ENCODE measurements at places on chromosomes 13 and 19.

GRCh38 chr13:39910833-39911232, 255.4 kb downstream of the COG6 start:
- no peak for DNase-seq

DNA sequence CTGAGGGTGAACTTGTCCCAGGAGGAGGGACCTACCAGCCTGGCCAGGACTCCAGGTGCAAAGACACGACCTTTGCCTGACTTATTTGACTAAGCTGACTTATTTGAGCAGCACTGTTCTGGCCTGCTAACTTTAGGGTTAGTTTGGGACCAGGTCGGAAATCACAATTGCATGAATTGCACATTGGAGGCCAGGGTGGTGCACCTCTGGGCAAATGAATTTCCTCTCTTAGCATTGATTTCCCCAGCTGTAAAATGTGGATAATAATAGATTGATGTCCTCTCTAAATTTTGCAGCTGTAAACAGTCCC, 1.4 kb upstream of the BST2 start:
- DNase-seq, result no peak

DNA sequence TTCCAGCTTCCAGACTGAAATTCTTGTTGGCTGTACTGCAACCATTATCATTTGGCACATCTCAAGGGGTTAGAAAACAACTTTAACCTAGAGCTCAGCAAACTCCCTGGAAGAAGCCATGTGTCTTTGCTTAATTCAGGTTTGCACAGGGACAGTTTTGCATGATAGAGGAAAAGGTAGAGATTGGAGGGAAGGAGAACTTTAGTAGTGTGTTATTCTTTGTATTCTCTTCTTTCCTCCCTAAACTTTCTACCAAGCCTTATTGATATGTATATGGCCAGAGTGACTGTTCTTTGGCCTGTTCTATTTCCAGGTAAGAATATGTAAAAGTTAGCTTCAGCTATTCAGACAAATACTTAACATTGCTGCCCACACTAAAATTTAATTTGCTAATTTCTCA, 53.1 kb downstream of the UGGT2 start:
- no peak for DNase-seq

DNA sequence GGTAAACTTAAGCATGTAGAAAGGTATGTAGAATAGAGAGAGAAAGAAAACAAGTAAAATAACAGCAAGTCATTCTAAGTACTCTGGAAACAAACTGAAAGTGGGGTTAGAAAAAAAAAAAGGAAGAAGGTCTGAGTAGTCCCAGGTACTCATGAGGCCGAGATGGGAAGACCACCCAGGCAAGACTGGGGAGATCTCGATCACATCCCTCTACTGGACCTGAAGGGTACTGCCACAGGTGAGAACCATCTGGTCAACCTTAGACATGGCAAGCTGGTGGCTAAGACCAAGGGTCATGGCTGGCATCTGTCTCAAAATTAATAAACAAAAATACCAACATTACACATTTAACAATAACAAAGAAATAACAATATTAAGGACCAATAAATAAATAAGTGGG, 36.3 kb upstream of the ZNF724 start:
- no peak for DNase-seq

GRCh38 chr19:6533746-6534418, 3.1 kb downstream of the TNFSF9 start:
- no peak for DNase-seq

- DNase-seq, result peak; percentile 73
Observed at GRCh38 chr19:19405971-19406877, 749 bp downstream of the GATAD2A start.

GRCh38 chr13:99979453-99980200, 2.0 kb upstream of the ZIC2 start:
- DNase-seq, result peak; percentile 29

DNA sequence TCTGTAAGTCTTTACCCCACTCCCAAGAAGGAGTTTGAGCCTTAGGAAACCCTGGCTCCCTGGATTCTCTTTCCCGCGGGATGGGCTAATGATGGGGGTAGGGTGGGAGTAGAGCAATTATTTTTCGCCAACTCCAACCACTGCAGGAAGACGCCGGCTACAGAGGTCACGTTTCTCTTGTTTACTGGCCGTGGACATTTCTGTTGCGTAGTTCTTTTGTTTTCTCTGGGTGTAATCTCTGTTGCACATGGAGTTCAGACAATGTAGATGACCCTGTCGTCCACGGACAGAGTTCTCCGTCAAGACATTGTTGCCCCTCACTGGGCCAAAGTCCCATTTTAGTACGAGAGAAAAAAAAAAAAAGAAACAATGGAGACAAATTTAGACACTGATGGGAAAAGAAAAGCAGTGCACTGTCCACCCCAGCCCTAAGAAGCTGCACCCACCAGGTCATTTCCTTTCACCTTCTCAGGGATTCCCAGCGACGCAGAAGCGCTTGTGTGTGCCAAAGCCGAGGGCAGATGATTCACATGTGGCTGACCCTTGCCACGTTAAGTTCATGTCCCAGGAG, 133.9 kb upstream of the ARGLU1 start:
- DNase-seq, result no peak

- no peak for DNase-seq
Observed at GRCh38 chr13:32491028-32491427, 47.6 kb downstream of the N4BP2L2 start.

- DNase-seq, result no peak
Observed at GRCh38 chr19:42370626-42371175, 19.4 kb downstream of the CNFN start.

DNA sequence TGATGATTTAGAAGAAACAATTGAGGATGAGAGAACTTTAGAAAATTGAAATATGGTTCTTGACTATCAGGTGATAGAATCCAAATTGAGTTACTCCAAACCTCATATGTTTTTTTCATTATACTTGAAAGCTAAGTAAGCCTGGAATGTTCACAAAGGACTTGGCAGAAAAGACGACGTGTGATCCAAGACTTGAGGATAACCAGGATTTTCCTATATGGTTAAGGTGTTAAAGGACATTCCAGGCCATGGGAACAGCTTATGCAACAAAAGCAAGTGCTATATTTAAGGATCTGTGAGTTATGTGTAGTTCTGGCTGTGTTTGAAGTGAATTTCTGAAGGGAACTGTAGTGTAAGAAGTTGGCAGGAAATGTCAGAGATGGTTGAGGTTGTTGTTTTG, 52.5 kb downstream of the SLITRK1 start:
- peak; percentile 22 for DNase-seq

DNA sequence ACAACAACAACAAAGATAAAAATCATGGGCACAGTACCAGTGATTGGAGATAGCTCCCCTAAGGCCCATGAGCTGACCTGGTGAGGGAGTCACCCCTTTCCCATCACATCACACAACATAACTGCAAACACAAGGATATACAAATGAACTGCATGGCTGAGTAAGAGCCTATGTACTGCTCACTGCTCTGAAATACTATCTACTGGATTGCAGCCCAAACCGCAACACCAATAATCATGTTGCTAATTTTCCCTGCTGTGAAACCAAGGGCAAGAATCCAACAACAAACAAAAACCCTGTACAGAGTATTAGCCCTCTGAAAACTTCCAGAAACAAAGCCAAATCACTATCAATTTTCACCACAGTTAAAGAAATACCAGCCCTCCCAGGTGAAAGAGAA, 1893.2 kb downstream of the PCDH9 start:
- no peak for DNase-seq

- DNase-seq, result no peak
Observed at GRCh38 chr19:42942187-42942789, 5.3 kb upstream of the PSG7 start.

- no peak for DNase-seq
Observed at GRCh38 chr13:112042496-112042895, 24.5 kb upstream of the SOX1 start.
